Bronchial epithelial cell (primary cell): ENCODE measurements at places on chromosomes 13 and 19. TPM values are rescaled to one million over a fixed set of nuclear protein-coding genes. Genes with fewer than 3 reads are reported as not detected.

IQCN gene
- total RNA-seq, result under 0.01 TPM in 1 of 2 replicates, not detected in the other

PSENEN gene
- 7.9 and 21.5 TPM in 2 replicates for total RNA-seq

FOXA3 gene
- not detected in 2 replicates for total RNA-seq

FPR3 gene
- total RNA-seq, result not detected in 2 replicates

WTIP gene
- total RNA-seq, result 40.3 and 43.9 TPM in 2 replicates

ZNF709 gene
- 0.26 and 0.64 TPM in 2 replicates for total RNA-seq

EHD2 gene
- total RNA-seq, result 53.4 and 67.5 TPM in 2 replicates

PLD3 gene
- 162 and 199 TPM in 2 replicates for total RNA-seq

PSG5 gene
- total RNA-seq, result not detected in 2 replicates

NANOS3 gene
- total RNA-seq, result 0.53 TPM in 1 of 2 replicates, not detected in the other

GAPDHS gene
- not detected in 2 replicates for total RNA-seq

CNFN gene
- total RNA-seq, result 1.7 TPM in 1 of 2 replicates, not detected in the other

LIM2 gene
- not detected in 2 replicates for total RNA-seq

ZNF468 gene
- 86.9 and 132 TPM in 2 replicates for total RNA-seq

CYSLTR2 gene
- not detected in 2 replicates for total RNA-seq
